ENCODE measurements at places on chromosomes 3 and 15. TPM values are rescaled to one million over a fixed set of nuclear protein-coding genes. Genes with fewer than 3 reads are reported as not detected.

SH2D7 gene
- polyA plus RNA-seq, result 0.04 TPM

GPR62 gene
- 1.0 TPM for polyA plus RNA-seq

ITGB5 gene
- polyA plus RNA-seq, result not detected

PFN2 gene
- polyA plus RNA-seq, result 280 TPM

RBP2 gene
- 23.5 TPM for polyA plus RNA-seq
